T-helper 2 cell treated with Interferon-gamma antibody and Interleukin-4, amounts not matched to agents 5 μg/mL and 100 μg/mL, for 36 hours (primary cell): ENCODE measurements at places on chromosomes 5 and 9.

- DNase-seq = no peak
Measured at GRCh38 chr9:71814226-71814625, 45.9 kb upstream of the CEMIP2 start.

DNA sequence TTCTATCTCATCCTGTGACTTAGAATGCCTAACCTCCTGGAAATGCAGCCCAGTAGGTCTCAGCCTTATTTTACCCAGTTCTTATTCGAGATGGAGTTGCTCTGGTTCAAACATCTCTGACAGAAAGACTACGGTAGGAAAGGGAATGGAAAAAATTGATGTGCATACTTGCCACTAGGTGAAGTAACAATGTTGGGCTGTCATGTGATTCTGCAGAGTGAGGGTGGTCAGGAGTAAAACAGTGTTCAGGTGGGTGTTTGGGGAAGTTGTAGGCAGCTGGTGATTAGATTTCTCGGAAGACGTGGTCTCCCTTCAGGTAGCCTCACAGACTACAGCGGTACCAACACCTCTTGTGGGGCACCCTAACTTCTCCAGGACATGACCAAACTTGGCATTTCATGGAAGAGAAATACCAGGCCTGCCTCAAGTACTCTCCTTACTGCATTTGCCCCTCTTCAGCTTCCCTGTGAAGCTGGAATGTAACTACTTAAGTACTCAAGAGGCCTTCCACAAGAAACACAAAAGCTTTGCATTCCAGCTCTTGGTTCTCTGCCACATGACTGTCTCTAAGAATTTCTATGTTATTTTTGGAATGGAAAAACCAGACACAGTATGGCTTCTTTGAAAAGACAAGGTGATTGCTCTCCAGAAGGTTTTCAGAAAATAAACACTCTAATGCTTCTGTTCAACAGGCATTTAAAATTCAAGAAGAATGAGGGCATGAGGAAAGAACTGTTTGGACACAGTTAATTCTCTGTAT lies 17.4 kb upstream of the ENTREP1 start:
- no peak for DNase-seq

DNA sequence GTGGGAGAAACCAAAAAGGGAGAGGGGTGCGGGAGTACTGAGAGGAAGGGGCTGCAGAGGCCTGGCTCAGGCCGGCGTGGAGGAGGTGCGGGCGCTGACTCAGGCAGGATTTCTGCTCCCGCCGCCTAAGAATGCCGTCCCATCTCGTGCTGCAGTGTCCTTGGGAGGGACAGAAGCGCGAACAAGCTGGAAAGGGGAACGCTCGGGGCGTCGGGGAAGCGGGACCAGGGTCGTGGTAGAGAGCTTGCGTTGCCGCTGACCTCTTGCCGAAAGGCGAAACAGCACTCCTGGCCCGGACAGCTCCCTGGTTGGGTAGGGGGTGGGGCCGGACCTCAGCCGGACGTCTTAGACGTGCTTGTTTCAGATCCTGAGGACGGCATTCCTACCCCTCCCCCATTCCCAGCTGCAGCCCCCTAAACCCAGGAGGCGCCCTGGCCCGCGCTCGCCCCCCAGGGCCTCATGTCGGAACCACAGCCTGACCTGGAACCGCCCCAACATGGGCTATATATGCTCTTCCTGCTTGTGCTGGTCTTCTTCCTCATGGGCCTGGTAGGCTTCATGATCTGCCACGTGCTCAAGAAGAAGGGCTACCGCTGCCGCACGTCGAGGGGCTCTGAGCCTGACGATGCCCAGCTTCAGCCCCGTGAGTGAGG lies 1.1 kb downstream of the RELL2 start:
- DNase-seq = peak; percentile 31

DNA sequence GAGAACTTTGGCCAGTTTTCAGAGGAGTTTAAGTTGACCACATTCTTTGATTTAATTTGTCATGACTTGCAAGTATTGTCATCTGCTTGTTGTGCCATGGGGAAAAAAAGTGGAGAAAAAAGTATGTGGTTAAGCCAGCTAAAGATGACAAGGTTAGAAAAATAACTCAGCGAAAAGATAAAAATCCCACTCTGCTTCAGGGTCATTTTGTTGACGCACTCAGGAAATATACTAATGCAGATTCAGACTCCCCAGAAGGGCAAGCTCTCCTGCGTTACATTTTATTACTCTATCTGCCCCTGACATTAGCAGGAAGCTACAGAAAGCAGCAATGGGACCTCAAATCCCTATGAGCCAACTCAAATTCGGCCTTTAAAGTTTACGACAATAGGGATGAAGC lies 27.6 kb upstream of the TESK1 start:
- no peak for DNase-seq

DNA sequence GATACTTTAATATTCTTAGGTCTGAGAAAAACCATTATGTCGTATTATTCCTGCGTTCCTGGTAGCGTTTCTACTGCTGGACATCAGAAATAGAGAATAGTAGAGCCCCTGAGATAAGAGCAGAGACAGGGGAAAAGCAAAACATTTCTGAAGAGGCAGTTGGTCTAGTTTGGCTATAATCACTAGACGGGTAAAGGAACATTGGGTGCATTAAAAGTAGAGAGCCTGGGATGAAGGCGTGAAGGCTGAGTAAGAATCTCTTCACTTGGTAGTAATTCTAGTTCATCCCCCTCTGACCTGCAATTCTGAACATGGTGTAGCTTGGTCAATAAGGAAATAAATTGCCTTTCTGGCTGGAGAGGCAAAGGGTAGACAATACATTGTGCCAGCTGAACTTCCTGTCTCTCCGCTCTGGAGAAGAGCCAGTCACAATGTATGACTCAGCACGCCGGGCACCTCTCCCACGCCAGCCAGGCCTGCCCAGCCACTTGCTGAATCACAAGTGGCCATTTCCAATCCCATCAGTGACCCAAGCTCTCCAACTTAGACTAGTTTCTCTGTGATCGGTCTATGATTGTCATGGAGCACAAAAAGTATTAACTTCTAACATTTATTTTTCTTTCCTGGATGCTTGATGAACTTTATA lies 75.4 kb downstream of the STK32A start:
- DNase-seq = no peak

DNA sequence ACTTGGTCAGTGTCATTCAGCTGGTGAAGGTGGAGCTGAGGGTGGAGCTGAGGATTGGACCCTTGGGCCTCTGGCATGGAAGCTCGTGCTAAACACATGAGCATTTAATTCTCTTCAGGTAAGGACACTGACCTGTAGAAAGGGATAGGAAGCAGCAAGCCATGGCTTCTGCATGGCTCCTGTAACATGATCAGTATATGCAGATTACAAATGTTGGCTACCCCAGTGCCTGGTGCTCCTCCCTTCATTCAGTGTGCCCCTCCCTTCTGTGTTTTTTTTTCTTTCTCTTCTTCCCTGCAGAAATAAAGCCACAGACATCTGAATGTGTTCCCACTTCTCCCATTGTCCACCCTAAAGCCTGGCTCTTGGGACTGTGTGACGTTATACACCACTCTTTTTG lies 52.9 kb downstream of the ARHGAP26 start:
- DNase-seq = no peak

- DNase-seq = no peak
Measured at GRCh38 chr5:128199104-128199503, 115.5 kb downstream of the SLC12A2 start.

DNA sequence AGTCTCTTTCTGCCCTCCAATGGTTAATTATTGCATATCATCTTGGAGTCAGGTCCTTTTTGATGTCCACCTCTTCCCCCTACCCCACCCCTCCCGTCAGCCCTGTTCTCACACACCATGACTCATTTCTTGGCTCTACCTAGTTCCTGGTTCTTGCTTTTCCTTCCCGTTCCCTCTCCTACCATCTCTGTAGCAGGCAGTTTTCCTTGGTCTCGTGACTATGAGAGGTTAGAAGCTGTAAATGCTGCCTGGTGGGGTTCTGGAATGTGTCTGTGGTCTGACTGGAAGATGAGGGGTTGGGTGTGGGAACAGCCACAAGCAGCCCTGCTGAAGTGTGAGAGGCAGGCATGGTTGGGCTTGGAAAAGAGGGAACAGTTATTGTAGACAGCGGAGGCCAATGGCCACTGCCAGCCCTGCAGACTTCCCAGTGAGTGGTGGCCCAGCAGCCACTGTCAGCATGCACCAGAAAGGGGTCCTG lies 18.2 kb downstream of the SLC22A5 start:
- no peak for DNase-seq

- DNase-seq = no peak
Measured at GRCh38 chr5:171848006-171848405, 62.4 kb downstream of the SMIM23 start.

- DNase-seq = no peak
Measured at GRCh38 chr9:73573235-73573634, 421.6 kb downstream of the ANXA1 start.

GRCh38 chr5:90644132-90644531 lies 85.5 kb downstream of the ADGRV1 start:
- DNase-seq = no peak

- no peak for DNase-seq
Measured at GRCh38 chr9:37295796-37296195, 126.7 kb upstream of the GRHPR start.

GRCh38 chr5:170132269-170132975 lies 26.7 kb downstream of the FOXI1 start:
- DNase-seq = no peak

GRCh38 chr9:36169708-36170107 lies 520 bp downstream of the CCIN start:
- no peak for DNase-seq

GRCh38 chr9:21080793-21081192 lies 3.1 kb upstream of the IFNB1 start:
- no peak for DNase-seq

DNA sequence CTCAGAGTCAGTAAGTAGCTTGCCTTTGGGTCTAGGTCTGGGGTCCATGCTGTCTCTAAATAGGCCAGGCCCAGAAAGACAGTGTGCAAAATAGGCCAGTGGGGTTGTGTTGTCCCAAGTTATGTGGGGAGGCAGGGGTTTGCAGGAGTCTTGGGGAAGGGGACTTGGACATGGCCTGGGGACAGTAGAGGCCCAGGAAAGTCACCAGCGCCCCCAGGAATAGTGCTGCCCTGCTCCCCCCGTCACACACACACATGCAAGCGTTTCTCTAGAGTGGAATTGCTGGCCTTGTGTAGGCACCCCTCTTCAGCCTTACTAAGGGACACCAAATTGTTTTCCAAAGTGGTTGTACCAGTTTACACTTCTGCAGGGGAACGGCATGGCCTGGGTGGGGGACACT lies 227.5 kb downstream of the PBX3 start:
- no peak for DNase-seq

DNA sequence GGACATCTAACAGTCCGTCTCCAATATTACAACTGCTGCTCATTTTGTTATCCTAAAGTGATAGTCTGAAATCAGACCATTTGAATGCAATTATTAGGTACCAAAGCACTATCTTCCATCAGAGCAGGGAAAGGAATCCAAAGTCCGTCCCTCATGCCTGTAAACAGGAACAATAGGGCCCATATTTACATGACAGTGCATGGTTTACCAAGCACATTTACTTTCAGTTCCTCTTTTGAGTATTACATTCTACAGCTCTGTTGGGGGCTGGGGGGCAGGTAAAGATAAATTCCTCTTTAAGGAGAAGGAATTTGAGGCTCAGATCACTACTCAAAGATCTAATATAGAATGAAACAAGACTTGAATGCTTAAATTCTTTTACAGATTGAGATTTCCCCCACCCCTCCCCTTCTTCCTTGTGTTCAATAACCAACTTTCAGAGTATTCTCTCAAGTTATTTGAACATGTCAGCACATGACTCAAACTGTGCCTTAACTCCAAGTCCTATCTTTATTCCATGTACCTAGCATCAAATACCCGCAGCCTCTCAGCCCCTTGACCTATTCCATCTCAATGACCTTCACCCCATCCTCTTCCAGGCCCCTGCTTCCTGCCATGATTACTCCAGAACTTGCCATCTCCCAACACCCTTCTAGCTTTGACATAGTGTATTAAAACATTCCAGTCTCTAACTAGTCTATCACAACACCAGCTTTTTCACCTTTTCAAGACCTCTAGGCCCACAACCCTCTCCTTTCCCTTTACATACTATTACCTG lies 71.0 kb downstream of the BRINP1 start:
- DNase-seq = no peak

- no peak for DNase-seq
Measured at GRCh38 chr5:174601946-174602345, 122.4 kb upstream of the MSX2 start.

GRCh38 chr9:98484162-98484561 lies 224.6 kb downstream of the GABBR2 start:
- no peak for DNase-seq

DNA sequence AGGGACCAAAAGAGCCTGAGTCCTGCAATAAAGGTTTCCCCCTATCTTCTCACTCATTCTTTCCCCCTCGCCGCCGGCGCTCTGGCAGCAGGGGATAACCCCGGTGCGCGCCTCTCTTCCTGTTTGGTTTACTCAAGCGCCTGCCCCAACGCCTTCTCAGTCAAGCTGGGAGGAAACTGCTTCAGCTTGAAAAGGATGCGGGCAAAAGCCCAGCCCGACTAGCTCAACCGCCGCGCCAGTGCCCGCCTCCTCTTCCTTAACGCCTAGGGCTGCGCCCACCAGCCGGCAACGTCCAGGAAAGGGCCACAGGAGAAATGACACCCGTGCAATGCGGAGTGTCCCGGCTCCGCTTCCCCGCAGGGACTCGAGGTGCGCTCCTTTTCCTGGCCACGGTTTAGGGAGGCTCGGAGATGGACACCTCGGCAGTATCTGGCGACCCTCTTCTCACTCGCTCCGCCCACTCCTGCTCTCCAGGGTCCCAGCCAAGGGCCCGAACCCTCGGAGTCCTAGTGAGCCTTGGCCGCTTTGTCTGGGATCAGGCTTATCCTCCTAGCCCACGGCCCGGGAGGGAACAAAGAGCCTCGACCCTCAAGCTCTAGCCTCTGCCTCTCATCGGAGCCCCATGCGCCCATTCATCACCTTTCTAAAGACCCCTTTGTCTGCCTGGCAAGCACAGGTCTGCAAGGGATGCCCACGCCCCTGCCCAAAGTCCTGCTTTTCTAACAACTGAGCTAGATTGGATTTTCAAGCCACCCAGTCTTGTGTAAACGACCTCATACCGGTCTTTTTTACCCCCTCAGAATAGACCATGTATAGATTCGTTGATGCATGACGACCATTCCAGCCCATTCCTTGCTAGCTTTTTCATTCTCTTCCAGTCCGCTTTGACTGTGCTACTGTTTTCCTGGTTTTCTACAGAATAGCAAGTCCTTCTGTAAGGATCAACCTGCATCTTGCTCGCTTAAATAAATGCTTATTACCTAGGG lies 2.0 kb downstream of the ST8SIA4 start:
- peak; percentile 95 for DNase-seq

DNA sequence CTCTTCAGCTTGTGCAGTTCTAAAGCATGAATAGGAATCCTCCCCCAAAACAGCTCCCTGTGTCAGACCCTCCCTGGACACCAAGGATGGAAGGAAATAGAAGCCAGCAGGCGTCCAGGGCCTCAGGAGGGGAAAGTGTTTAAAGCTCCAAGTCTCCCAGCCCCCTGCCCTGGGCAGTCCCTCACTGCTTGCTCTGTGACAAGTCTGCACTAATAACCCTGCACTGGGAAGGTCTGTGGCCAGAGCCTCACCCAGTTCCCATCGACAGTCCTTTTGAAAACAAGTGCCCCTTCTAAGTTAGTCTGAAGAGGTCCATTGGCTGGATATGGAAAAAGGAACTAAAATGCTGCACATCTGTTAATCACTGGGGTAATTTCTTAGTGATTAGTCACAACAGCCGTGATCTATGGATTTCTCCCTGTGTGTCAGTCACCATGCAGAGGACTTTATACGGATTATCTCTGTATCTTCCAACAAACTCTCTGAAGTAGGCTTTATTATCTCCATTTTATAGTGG lies 195.3 kb downstream of the FBXL7 start:
- DNase-seq = no peak

- no peak for DNase-seq
Measured at GRCh38 chr5:72387985-72388384, 67.8 kb downstream of the PTCD2 start.

GRCh38 chr5:2750026-2750757 lies 1.3 kb downstream of the IRX2 start:
- DNase-seq = no peak
